ENCODE measurements at places on chromosomes 2 and 18.

- H3K27me3 ChIP-seq: peaks cover 13% of the 10 kb centered on the region
- H3K36me3 ChIP-seq: no peaks in the 10 kb centered on the region
- no peaks in the 10 kb centered on the region for H3K4me1 ChIP-seq
- no peak overlapping the region for H3K27ac ChIP-seq
- no peak overlapping the region for H3K4me3 ChIP-seq
- DNase-seq: no peak
These were observed 2108.8 kb upstream of the PIK3C3 start for GRCh38 chr18:39846265-39846664.

GRCh38 chr2:240449764-240450531 lies 14.5 kb downstream of the GPC1 start:
- DNase-seq: no peak
- peaks cover 33% of the 10 kb centered on the region for H3K27me3 ChIP-seq
- H3K27ac ChIP-seq: no peak overlapping the region
- no peak overlapping the region for H3K4me3 ChIP-seq

DNA sequence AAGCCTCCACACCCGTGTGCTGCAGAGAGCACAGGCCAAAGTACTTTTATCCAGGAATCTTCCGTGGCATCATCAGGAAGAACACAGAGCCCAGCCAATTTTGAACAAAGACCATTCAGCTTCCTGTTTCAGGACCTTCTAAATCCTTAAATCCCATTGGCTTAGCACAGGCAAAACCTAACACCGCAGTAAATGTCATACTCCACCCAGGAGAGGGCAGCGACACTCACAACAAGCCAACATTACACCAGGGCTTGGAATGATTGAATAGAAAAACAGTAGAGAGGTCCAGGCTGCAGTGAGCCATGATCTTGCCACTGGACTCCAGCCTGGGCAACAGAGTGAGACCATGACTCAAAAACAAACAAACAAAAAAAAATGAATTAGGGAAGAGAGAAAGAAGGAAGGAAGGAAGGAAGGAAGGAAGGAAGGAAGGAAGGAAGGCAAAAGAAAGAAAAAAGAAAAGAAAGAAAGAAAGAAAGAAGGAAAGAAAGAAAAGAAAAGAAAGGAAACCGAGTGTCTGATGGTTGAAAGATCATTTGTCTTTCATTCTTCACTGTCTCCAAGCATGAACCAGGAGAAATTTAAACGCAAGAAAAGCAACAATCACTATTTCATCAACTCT lies 144.6 kb upstream of the SATB2 start:
- H3K27me3 ChIP-seq: peaks cover 11% of the 10 kb centered on the region
- no peak overlapping the region for H3K4me3 ChIP-seq
- peak; percentile 10 for DNase-seq
- no peaks in the 10 kb centered on the region for H3K36me3 ChIP-seq
- no peak overlapping the region for H3K27ac ChIP-seq
- peaks cover 4% of the 10 kb centered on the region for H3K4me1 ChIP-seq

DNA sequence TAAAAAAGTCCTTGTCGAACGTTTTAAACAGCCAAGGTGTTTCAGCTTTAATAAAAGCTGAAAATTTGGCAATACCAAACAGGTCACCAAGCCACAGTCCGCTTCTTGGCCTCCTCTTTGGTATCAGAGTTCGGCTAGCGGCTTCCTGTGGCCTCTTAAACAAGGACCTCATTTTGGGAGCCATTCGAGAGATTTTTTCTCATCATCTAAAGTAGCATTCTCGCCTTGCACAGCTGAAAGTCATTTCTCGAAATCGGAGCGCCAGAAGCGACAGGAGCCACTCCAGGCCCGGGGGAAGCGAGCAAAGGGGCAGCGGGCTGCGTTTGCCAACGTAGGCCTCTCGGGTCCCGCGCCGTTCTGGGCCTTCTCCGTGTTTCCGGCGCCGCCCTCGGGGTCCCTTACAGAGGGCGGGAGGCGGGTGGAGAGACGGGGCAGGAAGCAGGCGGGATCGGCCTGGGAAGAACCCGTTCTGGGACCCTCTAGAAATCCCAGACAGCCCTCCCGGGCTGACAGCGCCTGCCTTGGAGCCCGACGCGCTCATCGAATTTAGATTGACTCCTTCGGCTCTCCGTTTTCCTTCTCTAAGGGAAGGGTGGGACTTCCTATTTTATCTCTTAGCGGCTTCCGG lies 522 bp upstream of the ZNF407 start:
- peak; percentile 71 for DNase-seq
- peaks cover 38% of the 10 kb centered on the region for H3K36me3 ChIP-seq
- H3K4me1 ChIP-seq: peaks cover 38% of the 10 kb centered on the region
- H3K4me3 ChIP-seq: peak overlapping the region; percentile 86
- H3K27ac ChIP-seq: peak overlapping the region; percentile 98

DNA sequence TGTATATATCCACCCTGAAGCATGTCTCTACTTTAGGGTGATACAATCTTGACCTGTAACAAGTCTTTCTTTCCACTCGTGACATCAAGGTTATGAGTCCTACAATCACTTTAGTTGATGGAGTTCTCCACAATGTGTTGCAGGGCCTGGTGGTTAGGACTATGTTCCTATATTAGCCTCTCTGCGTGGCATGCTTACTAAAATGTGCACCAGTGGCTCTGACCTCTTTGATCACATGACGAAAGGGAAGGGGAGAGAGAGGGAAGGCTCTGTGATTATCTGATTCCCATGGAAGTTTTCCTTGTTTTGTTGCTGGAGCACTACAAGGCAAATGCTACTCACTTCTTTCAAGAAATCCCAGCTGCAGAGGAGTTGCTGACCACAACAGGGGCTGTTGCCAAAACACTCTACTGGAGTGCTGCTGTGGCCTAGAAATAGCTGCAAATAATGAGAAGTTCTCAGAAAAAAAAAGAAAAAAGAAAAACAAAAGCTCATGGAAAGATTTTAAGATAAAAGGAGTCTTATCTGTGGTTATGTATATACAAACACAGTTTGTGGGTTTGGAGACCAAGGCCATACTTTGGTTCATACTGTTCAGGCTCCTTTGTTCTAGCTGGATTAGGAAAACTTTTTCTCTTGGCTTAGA lies 272.8 kb upstream of the MMADHC start:
- H3K27ac ChIP-seq: no peak overlapping the region
- no peaks in the 10 kb centered on the region for H3K27me3 ChIP-seq
- no peak for DNase-seq
- H3K4me3 ChIP-seq: no peak overlapping the region
- H3K36me3 ChIP-seq: no peaks in the 10 kb centered on the region
- H3K4me1 ChIP-seq: no peaks in the 10 kb centered on the region

- H3K27me3 ChIP-seq: peaks cover 16% of the 10 kb centered on the region
- no peak for DNase-seq
- no peak overlapping the region for H3K4me3 ChIP-seq
- H3K27ac ChIP-seq: no peak overlapping the region
These were observed 128.5 kb upstream of the RAB12 start for GRCh38 chr18:8480506-8481328.

DNA sequence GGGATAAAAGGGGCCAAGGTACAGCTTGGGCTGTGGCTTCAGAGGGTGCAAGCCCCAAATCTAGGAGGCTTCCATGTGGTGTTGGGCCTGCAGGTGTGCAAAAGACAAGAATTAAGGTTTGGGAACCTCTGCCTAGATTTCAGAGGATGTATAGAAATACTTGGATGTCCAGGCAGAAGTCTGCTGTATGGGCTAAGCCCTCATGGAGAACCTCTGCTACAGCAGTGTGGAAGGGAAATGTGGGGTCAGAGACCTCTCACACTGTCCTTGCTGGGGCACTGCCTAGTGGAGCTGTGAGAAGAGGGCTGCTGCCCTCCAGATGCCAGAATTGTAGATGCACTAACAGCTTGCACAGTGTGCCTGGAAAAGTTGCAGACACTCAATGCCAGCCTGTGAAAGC lies 880.6 kb upstream of the ID2 start:
- H3K4me1 ChIP-seq: no peaks in the 10 kb centered on the region
- H3K4me3 ChIP-seq: no peak overlapping the region
- H3K27ac ChIP-seq: no peak overlapping the region
- H3K36me3 ChIP-seq: peaks cover 4% of the 10 kb centered on the region

- no peak overlapping the region for H3K27ac ChIP-seq
- H3K36me3 ChIP-seq: no peaks in the 10 kb centered on the region
- no peaks in the 10 kb centered on the region for H3K4me1 ChIP-seq
- H3K27me3 ChIP-seq: no peaks in the 10 kb centered on the region
These were observed 121.6 kb upstream of the NDUFV2 start for GRCh38 chr18:8980918-8981317.

DNA sequence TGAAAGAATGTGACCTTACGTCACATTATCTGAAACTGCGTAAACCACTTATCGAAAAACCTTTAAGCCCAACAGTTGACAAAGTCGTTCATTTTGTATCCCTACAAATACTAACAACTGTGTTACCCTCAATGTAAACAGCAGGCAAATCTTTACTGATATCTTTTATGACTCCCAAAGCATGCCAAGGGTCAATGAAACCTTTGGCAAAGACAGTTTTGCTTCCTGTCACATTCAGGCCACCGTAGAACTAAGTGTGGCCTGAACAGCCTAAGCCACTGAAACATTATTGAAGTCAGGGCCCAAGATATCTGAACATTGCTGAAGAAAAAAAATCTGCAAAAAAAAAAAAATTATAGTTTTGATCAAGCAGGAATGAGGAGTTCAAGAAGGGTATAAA lies 77.3 kb downstream of the FAM124B start:
- H3K27ac ChIP-seq: no peak overlapping the region
- H3K4me1 ChIP-seq: no peaks in the 10 kb centered on the region
- H3K27me3 ChIP-seq: peaks cover 16% of the 10 kb centered on the region
- DNase-seq: no peak

DNA sequence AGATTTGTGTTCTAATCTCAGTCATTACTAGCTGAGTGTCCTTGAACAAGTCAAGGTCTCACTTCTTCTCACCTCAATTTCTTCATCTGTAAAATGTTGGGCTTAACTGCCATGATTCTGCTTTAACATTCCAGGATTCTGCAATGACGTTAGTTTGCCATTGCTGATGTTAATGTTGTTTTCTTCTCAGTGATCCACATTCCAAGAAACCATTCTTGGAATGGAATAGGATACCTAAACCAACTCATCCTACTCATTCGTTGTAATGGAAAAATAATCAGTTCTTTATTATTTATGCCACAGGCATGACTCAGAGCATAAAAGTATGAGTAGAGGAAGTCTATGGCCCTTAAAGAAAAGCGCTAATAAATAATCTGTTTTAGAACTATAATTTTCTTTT lies 140.2 kb upstream of the ETAA1 start:
- H3K4me3 ChIP-seq: no peak overlapping the region
- H3K27ac ChIP-seq: no peak overlapping the region
- H3K27me3 ChIP-seq: peaks cover 2% of the 10 kb centered on the region
- DNase-seq: no peak
- H3K4me1 ChIP-seq: no peaks in the 10 kb centered on the region
- H3K36me3 ChIP-seq: no peaks in the 10 kb centered on the region

GRCh38 chr2:53463806-53464726 lies 303.5 kb upstream of the CHAC2 start:
- H3K27me3 ChIP-seq: peaks cover 8% of the 10 kb centered on the region
- H3K27ac ChIP-seq: no peak overlapping the region
- no peaks in the 10 kb centered on the region for H3K36me3 ChIP-seq
- H3K4me3 ChIP-seq: no peak overlapping the region
